Effector CD4-positive, alpha-beta T cell (primary cell): ENCODE measurements at places on chromosomes 5 and 9.

DNA sequence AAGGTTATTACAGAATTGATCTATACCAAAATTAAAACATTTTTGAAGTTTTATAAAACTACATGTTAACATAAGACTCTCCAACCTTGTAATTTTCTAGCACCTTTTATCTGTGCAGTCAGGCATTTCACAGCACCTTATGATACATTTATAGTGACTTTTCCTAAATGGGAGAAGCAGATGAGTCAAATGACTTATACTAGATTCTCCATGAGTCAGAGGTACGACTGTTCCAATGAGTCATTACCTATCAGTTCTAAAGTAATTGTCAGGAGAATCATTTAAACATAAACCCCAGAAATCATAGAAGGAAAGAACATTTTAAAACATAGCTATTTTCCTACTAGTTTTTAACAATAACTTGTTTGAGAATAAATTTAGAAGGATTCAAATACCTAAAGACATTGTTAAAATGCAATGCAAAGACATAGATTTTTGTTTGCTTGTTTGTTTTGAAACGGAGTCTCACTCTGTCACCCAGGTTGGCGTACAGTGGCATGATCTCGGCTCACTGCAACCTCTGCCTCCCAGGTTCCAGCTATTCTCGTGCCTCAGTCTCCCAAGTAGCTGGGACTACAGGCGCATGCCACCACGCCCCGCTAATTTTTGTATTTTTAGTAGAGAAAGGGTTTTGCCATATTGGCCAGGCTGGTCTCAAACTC, 34.7 kb upstream of the DMXL1 start:
- no peak for DNase-seq

- DNase-seq: no peak
These were observed 3.9 kb downstream of the LPAR1 start for GRCh38 chr9:111034170-111034897.

- no peak for DNase-seq
These were observed 7.9 kb upstream of the RNF145 start for GRCh38 chr5:159217236-159217635.

DNA sequence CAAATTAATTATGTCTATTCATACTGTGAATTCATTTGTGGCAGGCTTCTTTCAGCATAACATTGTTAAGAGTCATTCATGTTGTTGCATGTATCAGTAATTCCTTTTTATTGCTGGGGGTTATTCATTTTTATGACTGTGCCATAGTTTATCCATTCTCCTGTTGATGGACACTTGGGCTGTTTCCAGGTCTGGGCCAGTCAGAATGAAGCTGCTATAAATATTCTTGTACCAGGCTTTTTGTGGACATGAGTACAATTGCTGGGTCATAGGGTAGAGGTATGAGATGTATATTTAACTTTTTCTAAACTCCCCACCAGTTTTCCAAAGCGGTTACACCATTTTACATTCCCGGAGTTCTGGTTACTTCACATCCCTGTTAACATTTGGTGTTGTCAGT, 13.6 kb downstream of the PRPF4 start:
- DNase-seq: no peak
